ENCODE measurements at places on chromosomes 6 and 20. TPM values are rescaled to one million over a fixed set of nuclear protein-coding genes. Genes with fewer than 3 reads are reported as not detected.
A peak's percentile ranks its signal among the peaks of the same experiment; 100 is the strongest.

DNA sequence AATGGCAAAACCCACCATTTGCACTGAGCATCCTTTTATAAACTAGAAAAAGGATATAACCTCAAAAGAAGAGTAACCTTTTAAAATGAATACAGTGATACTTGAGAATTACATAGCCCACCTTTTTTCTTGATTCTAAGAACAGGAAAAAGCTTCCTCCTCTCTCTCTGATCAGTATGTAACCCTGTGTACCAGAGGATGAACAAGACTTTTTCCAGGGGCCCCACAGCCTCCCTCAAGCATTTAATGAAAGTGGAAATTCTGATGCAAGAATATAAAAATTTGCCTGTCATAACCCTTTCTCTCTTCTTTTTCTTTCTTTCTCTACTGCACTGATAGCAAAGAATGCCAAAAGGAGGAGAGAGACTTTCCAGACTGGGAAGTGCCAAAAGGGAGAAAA lies 64.2 kb upstream of the BTN3A2 start:
- no peak for DNase-seq

GRCh38 chr20:37711001-37711400 lies 17.2 kb downstream of the CTNNBL1 start:
- no peak for DNase-seq

DNA sequence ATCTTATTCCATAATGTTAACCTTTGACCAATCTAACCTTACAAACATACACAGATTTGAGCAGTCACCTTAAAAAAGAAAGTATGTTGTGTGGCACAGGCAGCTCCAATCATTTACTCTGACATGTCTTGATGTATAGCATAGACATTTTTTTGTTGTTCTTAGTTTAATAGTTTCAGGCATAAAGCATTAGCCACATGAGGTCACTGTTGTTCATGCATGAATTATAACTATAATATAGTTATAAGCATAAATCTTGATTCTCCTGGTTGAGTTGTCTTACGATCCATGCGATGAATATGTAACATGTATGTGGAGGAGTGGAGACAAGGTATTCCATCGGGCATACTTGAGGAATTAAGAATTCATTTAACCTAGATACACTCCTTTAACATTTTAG lies 26.1 kb upstream of the NKAIN2 start:
- no peak for DNase-seq

DNA sequence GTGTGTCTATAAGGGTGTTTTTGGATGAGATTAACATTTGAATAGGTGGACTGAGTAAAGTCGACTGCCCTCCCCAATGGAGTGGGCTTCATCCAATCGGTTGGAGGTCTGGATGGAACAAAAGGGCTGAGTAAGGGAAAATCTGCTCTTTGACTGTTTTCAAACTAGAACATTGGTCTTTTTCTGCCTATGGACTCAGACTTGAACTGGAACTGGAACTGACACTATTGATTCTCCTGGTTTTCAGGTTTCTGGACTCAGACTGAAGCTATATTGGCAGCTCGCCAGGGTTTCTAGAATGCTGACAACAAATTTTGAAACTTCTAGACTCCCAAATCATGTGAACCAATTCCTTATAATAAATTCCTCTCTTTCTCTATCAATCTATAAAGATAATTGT lies 498.9 kb upstream of the EPHA7 start:
- no peak for DNase-seq

DNA sequence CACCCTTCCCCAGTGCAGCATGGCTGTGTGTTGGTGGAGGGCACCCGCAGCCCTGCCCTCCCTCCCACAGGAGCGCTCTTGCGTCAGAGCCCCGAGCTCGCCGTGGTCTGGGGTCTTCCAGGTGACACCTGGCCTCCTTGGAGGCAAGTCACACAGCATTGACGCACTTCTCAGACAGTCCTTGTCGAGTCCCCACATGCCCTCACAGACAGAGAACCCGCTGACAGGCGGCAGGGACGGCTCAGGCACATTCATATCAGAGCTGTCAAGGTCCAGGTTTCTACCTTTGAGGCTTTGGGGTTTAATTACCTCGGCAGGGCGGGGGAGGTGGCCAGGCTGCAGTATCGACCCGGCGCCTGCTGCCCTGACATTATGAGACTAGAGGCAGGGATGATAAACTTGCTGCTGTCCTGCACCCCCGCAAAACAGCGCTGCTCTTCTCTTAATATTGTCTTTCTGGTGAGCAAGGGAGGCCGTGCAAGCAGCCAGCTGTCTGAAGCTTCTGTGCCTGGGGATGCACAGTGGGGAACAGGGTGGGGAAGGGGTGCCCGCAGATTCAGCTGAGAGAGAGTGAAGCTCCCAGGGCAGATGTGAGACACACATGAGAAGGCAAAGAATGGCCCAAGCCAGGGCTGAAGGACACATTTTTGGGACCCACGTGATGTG lies 4.7 kb downstream of the NPEPL1 start:
- DNase-seq, result peak; percentile 74

DNA sequence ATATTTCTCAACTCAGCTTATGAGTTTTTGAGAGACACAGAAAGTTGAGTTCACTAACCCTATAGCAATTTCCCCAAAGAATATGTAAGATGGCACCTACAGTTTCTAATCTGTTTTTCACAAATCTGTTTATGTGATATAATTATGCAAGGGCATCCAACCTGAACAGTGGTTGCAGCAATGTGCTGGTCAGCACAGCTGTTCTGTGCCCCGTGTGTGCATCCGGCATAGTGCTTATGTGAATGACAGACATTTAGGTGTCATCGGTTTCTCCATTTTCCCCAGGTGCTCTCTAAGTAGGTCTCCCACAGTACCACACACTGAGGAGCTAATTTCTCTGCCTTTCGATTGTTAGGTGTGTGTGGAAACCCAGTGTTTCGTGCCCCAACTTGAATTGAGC lies 7.7 kb upstream of the BACH2 start:
- DNase-seq, result no peak

DNA sequence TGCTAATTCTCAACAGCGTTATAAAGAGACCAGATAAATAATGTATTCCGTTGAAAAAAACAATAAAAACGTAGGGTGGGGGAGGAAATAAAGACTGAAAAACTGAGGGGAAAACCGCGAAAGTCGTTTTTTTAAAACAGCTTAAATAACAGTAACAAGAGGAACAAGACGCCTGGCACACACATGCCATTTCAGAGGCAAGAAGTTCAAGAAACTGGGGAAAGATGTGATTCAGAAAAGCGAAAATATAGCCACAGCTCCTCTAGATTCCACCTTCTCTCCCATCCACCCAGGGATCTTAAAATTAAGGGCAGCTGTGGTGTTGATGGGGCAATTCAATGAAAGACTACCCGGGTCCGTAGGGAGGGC lies 1.3 kb downstream of the EPB41L2 start:
- no peak for DNase-seq

DNA sequence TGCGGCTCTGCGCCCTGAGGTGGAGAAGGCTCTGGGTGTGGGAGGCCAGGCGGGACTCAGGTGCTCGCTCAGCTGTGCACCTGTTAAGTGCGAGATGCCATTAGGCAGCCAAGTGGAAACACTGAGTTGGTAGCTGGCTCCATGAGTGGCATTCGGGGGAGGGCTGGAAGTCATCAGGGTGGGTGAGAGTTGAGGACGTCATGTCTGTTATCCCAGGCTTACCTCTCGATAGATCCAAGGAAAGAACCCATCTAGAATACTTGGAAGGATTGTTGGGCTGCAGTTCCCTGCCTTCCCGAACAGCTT lies 41.3 kb downstream of the TAF8 start:
- DNase-seq, result no peak

DNA sequence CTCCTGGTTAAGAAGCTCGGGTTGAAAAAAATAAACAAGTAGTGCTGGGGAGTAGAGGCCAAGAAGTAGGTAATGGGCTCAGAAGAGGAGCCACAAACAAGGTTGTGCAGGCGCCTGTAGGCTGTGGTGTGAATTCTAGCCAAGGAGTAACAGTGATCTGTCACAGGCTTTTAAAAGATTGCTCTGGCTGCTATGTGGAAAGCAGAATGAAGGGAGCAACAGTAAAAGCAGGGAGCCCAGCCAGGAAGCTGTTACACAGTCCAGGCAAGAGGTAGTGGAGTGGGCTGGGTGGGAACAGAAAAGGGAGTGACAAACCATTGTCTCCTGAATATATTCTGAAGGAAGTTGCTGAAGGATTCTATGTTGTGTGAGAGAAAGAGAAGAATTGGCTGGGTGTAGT lies 2.0 kb downstream of the HFE start:
- no peak for DNase-seq

DNA sequence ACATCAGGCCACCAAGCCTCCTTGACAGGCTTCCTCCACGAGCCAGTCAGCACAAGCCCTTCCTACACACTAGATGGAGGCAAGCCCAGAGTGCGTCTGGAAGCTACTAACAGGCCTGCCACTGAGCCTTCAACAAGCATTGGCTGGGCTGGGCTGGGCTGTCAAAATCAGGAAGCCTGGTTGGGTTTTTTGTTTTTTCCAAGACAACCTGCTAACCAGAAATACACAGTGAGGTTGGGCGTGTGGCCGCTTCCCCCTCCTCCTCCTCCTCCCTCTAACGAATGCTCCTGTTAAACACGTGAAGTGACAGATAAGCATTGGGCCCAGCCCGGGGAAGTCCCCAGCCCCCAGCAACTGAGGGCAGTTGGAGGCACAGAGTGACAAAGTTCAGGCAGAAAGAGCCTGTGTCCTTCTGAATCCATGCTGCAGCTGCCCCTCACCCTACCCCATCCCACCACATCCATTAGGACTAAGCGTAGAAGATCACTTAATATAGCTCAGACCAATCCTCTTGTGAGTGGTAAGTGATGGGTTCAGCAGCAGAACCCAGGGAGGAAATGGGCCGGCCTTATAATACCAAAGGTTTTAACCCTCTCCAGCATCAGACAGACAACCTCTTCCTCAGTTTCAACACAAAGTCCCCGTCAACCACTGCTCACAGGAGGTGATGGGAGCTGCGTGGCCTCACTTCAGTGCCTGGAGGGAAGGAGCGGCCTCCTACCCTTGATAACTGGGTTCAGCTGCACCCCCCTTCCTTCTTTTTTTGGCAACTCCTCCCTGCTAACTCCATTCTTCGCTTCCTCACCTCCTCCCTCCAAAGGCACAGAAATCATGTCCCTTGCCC lies 1.1 kb downstream of the NFATC2 start:
- DNase-seq, result no peak

GRCh38 chr6:143952947-143953701 lies 54.9 kb downstream of the PLAGL1 start:
- DNase-seq, result no peak

GRCh38 chr20:62890444-62890843 lies 28.8 kb upstream of the TCFL5 start:
- no peak for DNase-seq

Gene ABCF1
- 59.2 TPM for total RNA-seq

Gene BACH2
- 2.0 TPM for total RNA-seq

Gene EPPIN
- total RNA-seq, result not detected

Gene CD109
- 10.8 TPM for total RNA-seq

- DNase-seq, result peak; percentile 39
Observed at GRCh38 chr20:48364055-48364454, 463.7 kb downstream of the PREX1 start.

GRCh38 chr6:11769244-11769643 lies 9.4 kb downstream of the ADTRP start:
- DNase-seq, result no peak

DNA sequence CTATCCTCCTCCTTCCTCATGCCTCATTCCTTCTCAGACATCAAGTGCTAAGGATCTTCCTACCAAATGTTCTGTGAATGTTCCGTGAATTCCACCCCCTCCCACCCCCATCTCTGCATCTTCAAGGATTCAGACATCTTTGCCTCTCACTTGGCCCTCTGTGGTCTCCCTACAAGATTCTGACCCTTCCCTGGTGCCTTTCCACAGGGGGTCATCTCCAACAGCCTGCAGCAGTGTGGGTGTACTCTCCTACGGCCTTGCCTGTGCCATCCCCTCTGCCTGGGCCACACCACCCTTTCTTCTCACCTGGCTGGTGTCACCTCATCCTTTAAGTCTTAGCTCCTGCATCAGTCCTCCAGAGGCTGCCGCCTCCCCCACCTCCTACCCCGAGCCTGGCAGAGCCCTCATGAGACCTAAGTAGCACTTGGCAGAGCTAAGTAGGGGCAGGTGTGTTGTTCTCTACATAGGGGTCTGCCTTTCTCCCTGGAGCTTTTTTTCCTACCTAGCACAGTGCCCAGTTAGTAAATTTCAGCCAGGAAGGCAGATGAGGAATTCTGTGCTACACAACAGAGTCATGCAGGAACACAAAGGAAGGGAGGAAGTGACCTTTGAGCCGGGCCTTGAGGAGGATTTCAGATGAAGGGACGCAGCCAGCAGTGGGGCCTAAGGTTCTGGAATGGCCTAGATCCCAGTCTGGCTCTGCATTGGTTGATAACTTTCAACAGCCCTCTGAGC lies 43.1 kb downstream of the TM9SF4 start:
- DNase-seq, result peak; percentile 55

GRCh38 chr6:34414999-34415858 lies 10.6 kb downstream of the RPS10 start:
- no peak for DNase-seq

Gene HTR1E
- total RNA-seq, result not detected

DNA sequence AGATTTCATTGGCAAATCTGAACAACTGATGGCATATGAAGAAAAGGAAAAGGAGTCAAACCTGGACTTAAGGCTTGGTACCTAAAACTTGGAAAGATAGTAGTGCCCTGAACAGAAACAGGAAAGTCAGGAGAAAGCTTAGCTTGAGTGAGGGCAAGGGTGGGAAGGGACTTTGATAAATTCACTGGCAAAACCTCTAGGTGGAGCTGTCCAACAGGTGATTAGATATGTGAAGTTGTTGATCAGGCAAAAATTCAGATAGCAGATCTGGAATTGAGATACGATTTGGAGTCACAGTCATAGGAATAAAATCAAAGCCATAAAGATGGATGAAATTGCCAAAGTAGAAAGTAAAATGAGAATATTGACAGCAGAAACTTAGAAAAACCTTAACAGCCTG lies 16.1 kb upstream of the ZNF292 start:
- DNase-seq, result no peak

- DNase-seq, result no peak
Observed at GRCh38 chr20:23103284-23104018, 17.3 kb upstream of the CD93 start.

Gene TMEM151B
- not detected for total RNA-seq

Gene SULF2
- 68.7 TPM for total RNA-seq

- no peak for DNase-seq
Observed at GRCh38 chr6:2804516-2804915, 37.1 kb downstream of the SERPINB1 start.

- no peak for DNase-seq
Observed at GRCh38 chr6:124131779-124132178, 328.1 kb downstream of the NKAIN2 start.

GRCh38 chr6:130371921-130372420 lies 6.2 kb downstream of the TMEM200A start:
- no peak for DNase-seq

- no peak for DNase-seq
Observed at GRCh38 chr6:125952764-125953501, 3.6 kb upstream of the HINT3 start.

DNA sequence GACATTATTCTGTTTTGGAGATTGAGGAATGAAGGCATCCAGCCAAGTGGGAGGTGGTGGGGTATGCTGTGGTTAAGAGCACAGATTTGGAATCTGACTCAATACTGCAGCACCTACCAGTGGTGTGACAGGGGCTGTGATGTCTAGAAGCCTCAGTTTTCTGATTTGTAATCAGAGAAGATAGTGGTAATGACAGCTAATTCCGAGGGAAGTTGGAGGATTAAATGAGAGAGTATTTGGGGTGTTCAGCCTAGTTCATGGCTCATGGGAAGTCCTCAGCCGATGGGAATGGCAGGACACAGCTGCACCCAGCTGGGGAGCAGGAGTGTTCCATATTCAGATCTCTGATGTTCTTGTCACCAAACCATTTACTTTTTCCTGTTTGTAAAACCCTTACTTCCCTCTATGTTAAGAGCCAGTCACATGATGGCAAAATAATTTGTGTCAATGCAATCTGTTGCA lies 9.3 kb downstream of the SLC9A8 start:
- DNase-seq, result no peak

- no peak for DNase-seq
Observed at GRCh38 chr20:21534453-21534852, 20.6 kb upstream of the NKX2-2 start.
